ENCODE measurements at places on chromosomes 2 and 18. TPM values are rescaled to one million over a fixed set of nuclear protein-coding genes. Genes with fewer than 3 reads are reported as not detected.

- H3K36me3 ChIP-seq = no peaks in the 10 kb centered on the region
- H3K27me3 ChIP-seq = no peaks in the 10 kb centered on the region
- no peak overlapping the region for H3K4me3 ChIP-seq
Observed at GRCh38 chr2:4047961-4048891, 344.9 kb downstream of the DCDC2C start.

GRCh38 chr2:49656853-49657252, 502.5 kb upstream of the FSHR start:
- no peaks in the 10 kb centered on the region for H3K27me3 ChIP-seq
- no peak overlapping the region for H3K4me3 ChIP-seq
- no peaks in the 10 kb centered on the region for H3K4me1 ChIP-seq
- no peak overlapping the region for H3K27ac ChIP-seq

GRCh38 chr2:65371074-65371434, 61.3 kb downstream of the SPRED2 start:
- H3K4me3 ChIP-seq = no peak overlapping the region
- no peak overlapping the region for H3K27ac ChIP-seq
- no peaks in the 10 kb centered on the region for H3K36me3 ChIP-seq
- H3K27me3 ChIP-seq = no peaks in the 10 kb centered on the region
- peaks cover 11% of the 10 kb centered on the region for H3K4me1 ChIP-seq
- no peak for DNase-seq

- H3K27me3 ChIP-seq = no peaks in the 10 kb centered on the region
- H3K36me3 ChIP-seq = no peaks in the 10 kb centered on the region
- no peak overlapping the region for H3K4me3 ChIP-seq
- no peaks in the 10 kb centered on the region for H3K4me1 ChIP-seq
- H3K27ac ChIP-seq = no peak overlapping the region
Observed at GRCh38 chr2:26925100-26925791, 45.2 kb upstream of the MAPRE3 start.

Gene SLC14A1
- 44.8 TPM for total RNA-seq

Gene DOK6
- 6.3 TPM for total RNA-seq

All from aorta (tissue), 5 donors.